ENCODE measurements at places on chromosomes 6 and 20.

- no peak for DNase-seq
Measured at GRCh38 chr6:112574190-112574589, 227.1 kb downstream of the RFPL4B start.

DNA sequence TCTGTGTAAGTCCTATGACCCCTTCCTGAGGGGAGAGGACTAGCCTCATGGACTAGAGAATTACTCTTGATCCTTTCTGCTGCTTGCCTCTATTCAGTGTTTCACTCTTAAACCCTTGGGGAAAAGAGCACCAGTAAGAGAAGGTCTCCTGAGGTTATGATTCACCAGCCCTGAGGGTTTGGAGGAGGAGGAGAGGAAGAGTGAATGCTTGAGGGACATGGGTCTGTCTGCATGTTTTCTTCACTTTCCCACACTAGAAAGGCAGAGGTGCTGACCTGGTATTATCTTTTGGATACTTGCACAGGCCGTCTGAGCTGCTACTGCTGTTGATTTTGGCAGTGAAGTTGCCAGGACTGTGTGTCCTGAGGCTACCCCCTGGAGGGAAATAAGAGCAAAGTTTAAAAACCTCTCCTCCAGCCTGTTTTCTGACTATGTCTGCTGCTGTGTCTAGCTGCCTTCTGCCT lies 78.3 kb downstream of the CD109 start:
- no peak for DNase-seq

DNA sequence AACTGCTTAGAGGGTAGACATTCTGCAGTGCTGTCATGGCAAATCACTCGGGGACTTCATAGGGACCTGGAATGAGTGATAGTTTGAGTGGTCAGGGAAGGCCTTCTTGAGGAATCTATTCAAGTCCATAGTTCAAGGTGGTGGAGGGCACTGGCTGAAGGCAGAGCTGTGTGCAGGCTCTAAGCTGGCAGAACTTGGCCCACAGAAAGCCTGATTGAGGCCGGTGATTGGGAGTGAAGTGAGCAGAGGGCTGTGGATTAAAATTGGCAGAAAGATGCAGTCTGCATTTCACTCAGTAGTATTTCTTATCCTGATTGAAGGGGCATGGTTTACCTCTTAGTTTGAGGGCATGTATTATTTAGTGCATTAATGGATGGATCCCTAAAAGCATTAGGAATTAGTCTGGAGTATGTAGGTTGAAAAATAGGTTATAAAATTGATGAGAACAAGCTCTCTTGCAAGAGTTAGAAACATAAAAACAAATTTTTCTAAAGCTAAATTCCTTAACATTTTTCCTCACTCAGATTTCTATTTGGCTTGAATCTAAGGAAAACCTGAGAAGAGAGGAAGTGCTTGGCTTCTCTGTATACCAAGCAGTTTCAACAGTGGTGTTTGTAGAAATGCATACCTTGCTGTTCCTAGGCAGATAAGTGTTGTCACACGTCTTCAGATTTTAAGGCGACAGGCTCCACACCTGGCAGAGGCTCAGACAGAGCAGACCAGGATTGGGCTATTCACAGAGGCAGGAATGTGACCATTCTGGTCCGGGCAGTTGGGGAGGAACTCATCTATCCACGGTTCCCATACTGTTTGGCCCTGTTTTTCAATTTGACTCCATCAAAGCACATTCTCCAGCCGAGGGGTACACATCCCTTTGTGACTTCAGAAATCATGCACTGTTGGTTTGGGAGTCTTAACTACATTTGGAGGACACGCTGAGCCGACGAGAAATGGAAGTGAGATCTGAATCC lies 45.2 kb downstream of the UTRN start:
- no peak for DNase-seq

GRCh38 chr6:43939281-43940070 lies 169.5 kb downstream of the VEGFA start:
- no peak for DNase-seq

GRCh38 chr20:31906001-31906400 lies 35.6 kb downstream of the TTLL9 start:
- no peak for DNase-seq

DNA sequence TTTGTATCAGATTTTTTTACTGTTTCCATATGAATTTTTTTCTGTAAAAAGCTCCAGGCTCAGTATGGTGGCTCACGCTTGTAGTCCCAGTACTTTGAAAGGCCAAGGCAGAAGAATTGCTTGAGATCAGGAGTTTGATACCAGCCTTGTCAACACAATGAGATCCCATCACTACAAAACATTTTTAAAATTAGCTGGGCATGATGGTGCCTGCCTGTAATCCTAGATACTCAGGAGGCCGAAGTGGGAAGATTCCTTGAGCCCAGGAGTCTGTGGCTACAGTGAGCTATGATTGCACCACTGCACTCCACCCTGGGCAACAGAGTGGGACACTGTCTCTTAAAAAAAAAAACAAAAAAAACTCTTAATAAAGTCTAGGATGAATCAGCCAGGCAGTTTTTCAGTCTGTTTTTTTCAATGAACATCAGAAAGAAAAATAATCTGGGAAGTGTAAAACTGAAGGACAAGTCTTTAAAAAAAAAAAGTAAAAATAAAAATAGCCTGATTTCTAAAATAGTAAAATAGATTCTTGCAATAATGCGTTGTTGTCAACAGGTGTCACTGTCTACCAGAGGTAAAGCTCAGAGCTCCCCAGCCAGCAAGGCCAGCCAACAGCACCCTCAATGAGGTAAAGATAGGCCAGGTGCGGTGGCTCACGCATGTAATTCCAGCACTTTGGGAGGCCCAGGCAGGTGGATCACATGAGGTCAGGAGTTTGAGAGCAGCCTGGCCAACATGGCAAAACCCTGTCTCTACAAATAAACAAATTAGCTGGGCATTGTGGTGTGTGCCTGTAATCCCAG lies 9.3 kb upstream of the ATG5 start:
- DNase-seq: peak; percentile 19

DNA sequence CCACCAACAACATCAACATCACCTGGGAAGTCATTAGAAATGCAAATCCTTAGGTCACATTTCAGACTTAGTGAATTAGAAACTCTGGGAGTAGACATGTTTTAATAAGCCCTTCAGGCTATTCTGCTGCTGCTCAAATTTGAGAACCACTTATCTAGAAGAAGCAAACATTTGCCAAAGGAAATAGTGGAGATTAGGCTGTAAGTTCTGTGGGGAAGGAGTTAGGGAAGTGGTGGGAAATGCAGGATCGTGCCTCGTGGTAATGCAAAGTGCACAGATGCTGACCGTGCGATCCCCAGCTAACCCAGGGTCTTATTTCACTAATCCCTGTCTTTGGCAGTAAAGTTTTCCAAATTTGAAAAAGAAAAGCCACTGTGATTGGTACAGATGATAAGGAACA lies 328.5 kb downstream of the EPM2A start:
- no peak for DNase-seq

DNA sequence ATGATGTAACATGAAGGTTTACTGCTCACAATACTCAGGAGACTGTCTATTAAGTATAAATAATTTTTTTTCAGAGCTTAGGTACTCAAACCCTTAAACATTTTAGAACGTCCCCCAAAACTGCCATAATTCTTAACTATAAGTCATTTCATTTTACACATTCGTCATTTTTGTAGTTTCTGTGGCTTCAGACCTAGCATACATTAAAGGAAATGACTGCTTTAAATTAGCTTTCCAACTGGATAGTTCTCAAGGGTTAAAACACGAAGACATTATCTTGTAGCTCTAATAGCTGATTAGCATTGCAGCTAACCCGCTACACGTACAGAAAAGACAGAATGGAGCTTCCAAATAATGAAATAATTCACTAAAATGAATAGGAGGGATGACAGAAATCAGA lies 24.9 kb upstream of the PLN start:
- DNase-seq: no peak

DNA sequence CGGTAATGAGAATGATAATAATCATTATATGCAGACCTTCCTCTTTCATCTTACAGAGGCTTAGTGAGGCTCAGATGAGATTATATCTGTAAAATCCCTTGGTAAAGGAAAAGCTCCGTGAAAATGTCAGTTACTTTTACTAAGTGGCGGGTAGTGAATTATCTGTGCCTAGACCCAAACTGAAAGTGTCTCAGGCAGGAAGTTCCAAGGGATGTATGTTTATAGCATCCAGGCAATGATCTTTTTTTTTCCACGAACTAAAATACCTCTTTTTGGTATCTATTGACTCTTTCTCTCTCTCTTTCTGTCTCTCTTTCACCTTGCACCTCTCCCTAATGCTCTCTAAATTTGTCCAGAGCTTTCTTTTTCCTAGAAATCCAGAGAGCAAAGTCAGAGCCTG lies 5.0 kb downstream of the TCF21 start:
- DNase-seq: no peak

Data from effector memory CD4-positive, alpha-beta T cell (primary cell).